ENCODE measurements at places on chromosomes 13 and 19.

DNA sequence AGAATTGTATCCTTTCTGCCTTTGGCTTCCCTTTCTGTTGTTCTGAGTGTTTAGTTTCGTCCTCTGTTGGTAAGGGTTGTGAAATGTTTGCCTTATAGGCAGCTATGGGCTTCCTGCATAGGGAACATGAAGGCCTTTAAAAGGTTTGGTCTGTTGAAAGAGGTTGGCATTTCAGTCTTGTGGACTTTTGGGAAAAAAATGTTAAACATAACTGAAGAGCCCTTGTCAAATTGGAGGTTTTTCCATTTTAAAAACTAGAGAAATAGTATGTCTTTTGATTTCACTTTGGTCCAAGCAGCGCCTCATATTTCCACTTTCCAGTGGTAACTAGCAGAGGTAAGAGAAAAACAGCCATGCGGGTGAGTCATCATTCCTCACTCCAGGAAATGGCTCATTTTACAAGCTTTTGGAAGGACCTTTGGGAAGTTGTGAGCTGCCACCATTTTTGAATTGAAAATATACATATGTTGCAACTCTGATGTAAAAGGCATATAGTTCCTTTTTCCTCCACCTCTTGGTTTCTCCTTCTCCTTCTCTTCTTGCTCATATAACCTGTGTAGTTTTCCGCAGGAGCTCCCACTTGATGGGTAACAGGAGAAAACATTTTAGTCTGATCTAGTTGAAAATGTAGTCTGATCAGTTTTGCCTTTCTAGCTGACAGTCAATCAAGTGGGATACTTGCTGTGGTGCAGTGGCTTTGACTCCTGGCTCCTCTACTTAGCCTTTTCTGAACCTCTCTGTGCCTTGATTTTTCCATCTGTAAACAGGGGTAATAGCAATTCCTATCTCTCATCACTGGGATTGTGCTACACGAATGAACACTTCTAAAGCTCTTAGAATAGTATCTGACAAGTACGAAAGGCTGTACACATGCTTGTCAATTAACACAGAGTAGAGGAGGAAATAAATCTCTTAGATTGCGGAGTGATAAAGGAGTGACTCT is 23.0 kb downstream of the GPC6 start:
- no peak for DNase-seq

DNA sequence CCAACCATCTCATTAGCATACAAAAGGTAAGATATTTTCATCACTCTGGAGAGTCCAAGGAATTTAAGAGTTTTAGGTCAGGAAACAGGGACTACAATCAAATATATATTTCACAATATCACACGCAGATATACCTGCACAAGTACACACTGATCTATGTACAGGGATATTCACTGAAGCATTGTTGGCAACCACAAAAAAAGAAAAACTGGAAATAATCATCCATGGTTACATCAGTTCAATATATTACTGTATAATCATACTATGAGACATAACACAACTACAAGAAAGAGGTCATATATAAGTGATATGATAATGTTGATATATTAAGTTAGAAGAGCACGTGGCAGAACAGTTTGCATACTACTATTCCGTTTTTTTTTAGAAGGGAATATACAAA is 2.2 kb upstream of the SERP2 start:
- DNase-seq, result no peak

- DNase-seq, result no peak
Measured at GRCh38 chr19:8194528-8195267, 14.5 kb upstream of the CERS4 start.

DNA sequence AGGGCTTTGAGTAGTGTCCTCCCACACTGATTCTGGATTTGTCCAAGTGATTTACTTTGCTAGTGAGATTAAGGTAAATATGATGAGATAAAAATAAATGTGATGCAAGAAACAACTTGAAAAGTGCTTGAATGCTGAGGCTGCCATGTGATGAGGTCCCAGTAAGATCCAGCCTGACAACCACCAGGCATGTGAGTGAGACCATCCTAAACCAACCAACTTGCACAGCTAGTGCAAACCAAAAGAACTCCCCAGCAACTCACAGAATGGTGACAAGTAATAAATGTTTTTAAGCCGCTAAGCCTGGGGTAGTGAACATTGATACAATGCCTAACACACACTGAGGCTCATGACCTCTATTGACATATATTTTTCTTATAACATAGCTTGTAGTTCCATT is 13.3 kb upstream of the RBM26 start:
- no peak for DNase-seq

GRCh38 chr19:18265582-18265981 is 8.7 kb downstream of the IQCN start:
- DNase-seq, result no peak

DNA sequence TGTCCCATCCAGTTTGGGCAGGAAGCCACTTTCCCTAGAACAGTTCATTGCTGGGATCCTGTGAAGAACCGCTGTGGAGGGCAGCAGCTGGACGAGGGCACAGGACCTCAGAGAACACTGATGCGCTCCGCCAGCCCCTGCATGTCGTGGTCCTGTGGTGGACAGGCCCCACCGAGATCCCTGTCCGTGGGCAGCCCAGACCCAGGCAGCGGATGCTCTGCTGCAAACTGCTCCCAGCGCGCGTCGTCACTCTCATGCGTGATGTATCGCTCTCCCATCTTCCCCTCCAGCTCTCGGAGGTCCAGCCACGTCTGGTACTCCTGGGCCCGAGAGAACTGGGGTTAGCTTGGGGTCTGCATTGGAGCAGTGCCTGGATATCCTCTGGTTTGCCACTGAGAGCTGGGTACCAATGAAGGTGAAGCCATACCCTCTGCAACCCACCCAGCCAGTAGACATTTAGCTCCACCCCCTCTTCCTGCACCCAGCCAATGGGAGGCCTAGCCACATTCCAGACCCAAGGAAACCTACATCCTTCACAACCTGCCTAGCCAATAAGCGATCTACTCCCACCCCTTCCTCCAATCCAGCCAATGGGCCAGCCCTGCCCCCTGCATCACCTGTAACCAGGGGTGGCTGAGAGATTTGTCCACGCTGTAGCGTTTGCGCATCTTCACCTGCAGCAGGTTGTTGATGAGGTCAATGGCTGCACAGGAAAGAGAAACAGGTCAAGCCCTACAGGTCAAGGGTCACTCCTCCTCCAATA is 13.6 kb upstream of the DACT3 start:
- DNase-seq, result no peak

GRCh38 chr19:16024266-16025107 is 51.8 kb upstream of the TPM4 start:
- DNase-seq, result no peak

- no peak for DNase-seq
Measured at GRCh38 chr19:29759359-29759758, 44.3 kb upstream of the C19orf12 start.

GRCh38 chr13:100338275-100338674 is 249.4 kb downstream of the PCCA start:
- no peak for DNase-seq

GRCh38 chr19:44807162-44807561 is 1.7 kb upstream of the BCAM start:
- no peak for DNase-seq

- DNase-seq, result no peak
Measured at GRCh38 chr19:8398311-8398771, 8.2 kb downstream of the RAB11B start.

DNA sequence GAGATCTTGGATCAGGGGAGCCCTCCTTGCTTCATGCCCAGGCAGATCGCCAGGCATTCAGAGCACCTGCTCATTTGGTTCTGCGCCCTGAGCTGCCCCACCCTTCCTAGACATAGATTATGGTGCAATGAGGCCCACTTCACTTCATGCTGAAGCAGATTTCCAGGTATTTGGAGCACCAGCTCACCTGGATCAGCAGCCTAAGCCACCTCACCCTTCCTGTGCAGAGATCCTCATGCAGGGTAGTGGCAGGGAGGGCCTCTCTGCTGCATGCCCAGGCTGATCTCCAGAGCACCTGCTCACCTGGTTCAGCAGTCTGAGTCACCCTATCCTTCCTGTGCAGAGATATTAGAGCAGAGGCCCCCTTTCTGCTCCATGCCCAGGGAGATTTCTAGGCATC is 1966.1 kb downstream of the PCDH9 start:
- DNase-seq, result no peak

- DNase-seq, result no peak
Measured at GRCh38 chr13:74576420-74576819, 442.2 kb upstream of the KLF12 start.

GRCh38 chr13:76455960-76456359 is 430.2 kb downstream of the KCTD12 start:
- DNase-seq, result no peak

DNA sequence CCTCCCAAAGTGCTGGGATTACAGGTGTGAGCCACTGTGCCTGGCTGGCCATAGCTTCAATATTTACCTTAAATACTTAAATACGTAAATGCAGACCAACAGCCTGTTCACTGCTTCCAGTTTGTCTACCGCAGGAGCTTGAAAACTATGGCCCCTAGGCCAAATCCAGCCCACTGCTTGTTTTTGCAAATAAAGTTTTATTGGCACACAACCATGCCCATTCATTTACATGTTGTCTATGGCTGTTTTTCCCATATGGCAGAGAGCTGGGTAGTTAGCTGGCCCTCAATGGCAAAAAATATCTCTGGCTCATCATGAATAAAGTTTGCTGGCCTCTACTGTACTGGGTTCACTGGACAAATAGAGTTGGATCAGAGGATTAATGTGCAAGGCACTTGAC is 11.8 kb downstream of the PRR12 start:
- DNase-seq, result no peak

GRCh38 chr19:41376241-41376997 is at the start of gene TMEM91:
Gene TMEM91 (plus strand): TSS chr19:41376533. CDS start chr19:41378310, 1,777 bp downstream.
- no peak for DNase-seq

DNA sequence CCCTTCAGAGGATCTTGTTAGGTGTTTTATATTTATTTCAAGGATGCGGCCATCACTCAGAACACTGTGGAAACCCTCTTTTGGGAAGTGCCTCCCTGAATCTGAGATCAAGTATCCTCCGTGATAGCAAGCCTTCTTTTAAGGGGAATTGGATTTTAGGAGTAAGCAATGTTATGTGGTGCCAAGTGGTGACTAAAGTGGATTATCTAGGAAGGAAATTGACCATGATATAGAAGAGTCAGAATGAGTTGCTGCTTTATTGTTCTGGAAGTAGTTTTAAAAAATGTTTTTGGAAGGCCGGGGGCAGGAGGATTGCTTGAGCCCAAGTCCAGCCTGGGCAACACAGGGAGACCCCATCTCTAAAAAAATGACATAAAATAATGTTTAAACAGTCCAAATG is 6.7 kb downstream of the ERCC5 start:
- DNase-seq, result no peak

GRCh38 chr19:55656988-55657747 is 2.3 kb downstream of the U2AF2 start:
- no peak for DNase-seq

- DNase-seq, result peak; percentile 33
Measured at GRCh38 chr19:52453324-52454094, at the start of gene ZNF578. Gene ZNF578 (plus strand): TSS chr19:52453553. CDS start chr19:52501846, 48,293 bp downstream.

DNA sequence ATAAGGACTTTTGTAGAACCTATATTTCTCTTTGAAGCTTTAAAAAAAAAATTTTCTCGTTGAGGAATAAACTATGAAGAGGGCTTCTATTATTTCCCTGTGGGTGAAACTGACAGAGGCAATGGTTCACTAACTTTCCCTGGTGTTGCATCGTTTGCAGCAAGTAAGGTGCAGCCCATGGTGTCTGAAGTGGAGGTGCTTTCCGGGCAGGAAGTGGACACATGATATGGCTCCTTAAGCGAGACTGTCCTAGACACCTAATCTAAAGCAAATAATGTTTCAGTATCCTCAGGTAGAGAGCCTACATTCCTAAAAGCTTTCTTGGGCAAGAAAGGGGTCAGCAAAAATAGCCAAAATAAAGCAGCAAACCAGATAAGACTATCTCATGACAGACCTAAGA is 437.6 kb upstream of the ARGLU1 start:
- DNase-seq, result no peak

DNA sequence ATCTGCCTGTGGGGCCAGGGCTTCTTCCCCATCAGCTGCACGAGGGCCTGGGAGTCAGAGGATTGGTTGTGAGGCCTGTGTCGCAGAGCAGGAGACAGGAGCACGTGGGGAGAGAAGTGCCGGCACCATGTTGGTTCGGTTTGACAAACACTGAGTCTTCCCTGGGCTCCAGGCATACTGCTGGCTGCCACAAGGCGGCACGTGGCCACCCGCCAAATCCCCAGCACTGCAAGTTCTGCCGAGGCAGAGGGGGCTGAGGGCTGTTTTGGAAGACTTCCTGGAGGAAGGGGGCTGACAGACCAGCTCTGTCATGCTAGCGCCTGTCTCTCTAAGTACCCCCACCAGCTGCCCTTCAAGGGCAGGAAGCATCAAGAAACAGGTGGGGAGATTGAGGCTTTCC is 9.5 kb downstream of the SHANK1 start:
- DNase-seq, result no peak

DNA sequence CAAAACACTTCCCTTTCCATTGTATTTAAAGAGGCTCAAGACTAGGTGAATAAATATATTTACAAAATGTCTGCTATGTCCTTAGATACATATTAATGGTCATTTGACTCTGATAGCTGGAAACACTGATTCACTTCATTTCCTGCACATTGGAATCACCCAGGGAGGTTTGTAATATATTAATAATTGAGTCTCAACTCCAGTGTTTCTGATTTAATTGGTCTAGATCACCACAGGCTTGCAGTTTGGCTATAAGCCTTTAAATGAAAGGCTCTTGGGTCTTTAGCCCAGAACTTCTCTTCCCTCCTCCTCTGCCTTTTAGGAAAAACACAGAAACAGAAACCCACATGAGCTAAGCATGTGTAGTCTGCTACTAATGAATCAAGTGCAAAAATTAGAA is 378.0 kb downstream of the TBC1D4 start:
- DNase-seq, result no peak

DNA sequence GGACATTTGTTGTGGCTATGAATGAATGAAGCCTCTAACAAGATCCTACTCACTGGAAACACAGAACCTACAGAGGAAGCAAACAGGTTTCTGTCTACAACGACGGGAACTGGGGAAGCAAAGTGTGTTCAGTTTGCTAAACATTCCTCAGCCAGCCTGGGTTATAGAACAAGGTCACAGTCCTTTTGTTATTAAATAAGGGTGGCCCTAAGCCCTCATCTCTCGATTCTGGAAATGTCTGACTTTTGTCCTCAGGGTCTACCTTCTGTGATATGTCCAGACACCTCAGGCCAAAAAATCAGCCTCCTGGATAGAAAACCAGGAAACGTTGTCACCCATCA is 64.6 kb upstream of the ARHGEF7 start:
- no peak for DNase-seq

- DNase-seq, result no peak
Measured at GRCh38 chr13:98487016-98487415, 89.9 kb downstream of the STK24 start.

DNA sequence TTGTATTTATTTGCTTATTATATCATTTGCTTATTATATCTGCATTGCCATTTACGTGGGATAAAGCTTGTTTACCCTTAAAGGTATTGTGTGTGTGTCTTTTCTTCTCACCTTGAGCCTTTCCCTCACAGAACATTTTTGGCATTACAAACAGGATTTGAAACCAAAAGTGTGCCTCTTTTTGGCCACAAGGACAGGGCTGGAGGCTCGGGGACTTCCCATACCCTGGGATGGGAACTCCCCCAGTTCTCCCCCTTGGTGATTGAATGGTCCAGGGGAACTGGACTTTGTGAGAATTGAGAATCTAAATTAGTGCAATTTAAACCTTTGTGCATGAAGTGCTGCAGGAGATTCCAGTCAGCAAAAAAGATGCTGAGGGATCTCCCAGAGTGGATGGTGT is 2.4 kb upstream of the ZNF506 start:
- no peak for DNase-seq

- no peak for DNase-seq
Measured at GRCh38 chr19:44603201-44603945, 10.0 kb upstream of the IGSF23 start.

GRCh38 chr13:34620862-34621261 is 321.2 kb upstream of the NBEA start:
- no peak for DNase-seq

- no peak for DNase-seq
Measured at GRCh38 chr13:51322826-51323225, 16.7 kb upstream of the SERPINE3 start.
